ENCODE measurements at places on chromosomes 4 and X.

DNA sequence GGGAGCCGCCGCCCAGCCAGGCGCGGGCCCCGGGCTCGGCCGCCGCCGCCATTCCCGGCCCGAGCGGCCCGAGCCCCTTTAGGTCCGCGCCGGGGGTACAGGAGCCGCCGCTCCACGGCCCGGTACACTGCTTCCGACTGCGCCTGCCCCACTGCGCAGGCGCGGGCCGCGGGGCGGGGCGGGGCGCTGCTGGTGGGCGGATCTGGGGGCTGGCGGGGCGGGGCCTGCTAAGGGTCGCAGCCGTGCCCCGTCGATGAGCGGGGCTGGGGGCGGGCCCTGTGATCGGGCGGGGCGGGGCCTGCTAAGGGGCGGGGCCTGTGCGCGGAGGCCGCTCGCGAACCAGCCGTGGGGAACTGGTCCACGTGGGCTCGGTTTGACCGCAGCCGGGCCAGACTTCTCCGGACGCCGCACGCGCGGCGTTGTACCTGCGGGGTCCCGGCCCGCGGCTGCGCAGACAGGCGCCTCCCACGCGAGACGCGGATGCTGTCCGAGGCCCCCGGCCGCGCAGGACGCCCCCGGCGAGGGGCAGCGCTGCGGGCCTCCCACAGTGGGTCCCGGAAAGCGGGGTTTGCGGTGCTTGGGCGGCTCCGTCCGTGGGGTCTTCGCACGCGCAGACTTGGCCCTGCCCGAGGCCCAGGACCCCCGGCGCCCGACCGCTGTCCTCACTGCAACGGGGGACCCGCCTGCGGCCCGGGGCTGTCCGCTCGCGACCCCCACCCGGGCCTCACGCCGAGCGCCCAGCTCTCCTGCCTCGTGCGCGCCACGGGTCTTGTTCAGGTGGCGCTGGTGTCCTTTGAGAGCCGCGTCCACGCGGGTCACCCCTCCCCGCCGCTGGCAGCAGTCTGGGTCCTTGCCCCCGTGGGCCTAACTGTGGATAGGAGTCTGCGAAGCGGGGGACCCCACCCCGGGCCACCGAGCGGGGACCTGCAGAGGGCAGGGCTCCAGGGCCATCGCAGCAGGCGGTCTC lies at the start of gene DGKQ:
DGKQ (minus strand) TSS at position 139 of the 967 bp plus-strand sequence; CDS start at position 52, 87 bp downstream.
- DNase-seq = peak; percentile 90

GRCh38 chr4:41358647-41359421 lies 102.1 kb downstream of the UCHL1 start:
- DNase-seq = no peak

DNA sequence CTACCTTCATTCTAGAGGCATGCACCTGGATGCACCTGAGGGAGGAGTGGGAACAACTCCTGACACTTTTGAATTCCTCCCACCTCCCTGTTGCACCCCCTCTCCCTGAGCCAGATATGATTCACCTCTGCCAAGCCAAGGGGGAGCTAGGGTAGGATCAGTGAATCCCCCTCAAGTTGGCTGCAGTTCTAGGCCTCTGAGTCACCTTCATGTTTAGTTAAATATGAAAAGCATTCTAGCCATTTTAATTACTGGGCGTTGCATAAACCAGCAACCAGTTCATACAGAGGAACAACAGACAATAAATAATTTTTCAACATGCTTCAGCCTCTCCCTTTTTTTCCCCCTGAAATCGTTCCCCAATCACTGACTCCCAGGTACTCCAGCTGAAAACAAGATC lies 1440.2 kb downstream of the ADGRL3 start:
- no peak for DNase-seq

DNA sequence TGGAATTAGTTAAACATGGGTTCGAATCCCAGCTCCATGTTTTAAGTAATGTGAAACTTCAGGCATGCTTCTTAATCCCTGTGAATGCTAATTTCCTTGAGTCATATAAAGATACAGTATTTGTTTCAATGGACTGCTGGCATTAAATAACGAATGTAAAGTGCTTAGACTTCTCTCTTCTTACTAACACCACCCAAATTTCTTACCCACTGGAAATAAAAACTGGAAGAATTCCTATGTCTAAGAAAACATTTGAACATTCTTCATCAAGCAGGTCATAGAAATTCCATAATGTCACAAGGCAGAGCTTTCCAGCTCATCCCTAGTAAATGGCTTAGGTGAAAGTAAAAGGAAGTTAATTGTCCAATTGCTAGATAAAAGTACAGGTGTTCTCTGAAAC lies 172.5 kb downstream of the ANK2 start:
- DNase-seq = no peak

- no peak for DNase-seq
Observed at GRCh38 chr4:125762537-125762936, 447.8 kb downstream of the FAT4 start.
